Stimulated activated CD8-positive, alpha-beta memory T cell treated with anti-CD3 and anti-CD28 coated beads, Interleukin-4, amount 100 ng/mL, for 1 hour (primary cell): ENCODE measurements at places on chromosomes 6 and 20.

DNA sequence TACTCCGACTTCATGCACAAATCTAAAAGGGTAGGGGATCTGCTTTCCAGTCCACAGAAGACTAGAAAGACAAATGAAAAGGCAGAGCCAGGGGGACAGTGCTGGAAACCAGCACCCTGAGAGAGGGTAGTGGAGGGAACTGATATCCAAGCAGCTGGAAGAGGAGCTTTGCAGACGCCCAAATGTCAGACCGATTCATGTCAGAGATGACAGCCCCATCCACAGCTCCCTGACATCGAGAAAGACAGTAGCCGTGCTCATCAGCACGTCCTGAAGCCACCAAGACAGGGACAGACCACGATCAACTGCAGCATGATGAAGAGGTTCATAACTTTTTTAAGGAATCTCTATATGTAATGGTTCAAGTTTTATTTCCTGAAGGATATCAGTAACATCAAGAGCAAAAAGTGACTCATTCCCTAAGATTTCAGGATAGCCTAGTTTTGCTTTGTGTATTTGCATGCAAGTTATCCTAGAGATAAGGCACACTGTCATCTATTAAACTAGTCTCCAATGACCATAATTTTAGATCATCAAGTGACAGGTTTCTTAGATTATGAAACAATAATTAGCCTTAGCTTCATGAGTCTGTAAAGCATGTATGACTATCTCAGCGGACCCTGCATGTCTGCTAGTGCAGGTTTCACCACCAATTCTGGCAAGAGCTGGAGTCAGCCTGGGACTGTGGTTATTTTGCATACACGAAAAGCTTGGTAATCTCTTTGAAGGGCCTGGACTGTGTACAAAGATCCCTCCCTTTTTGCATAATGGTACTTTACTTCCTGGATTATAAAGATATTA is 43.0 kb downstream of the PRDM1 start:
- DNase-seq, result no peak

DNA sequence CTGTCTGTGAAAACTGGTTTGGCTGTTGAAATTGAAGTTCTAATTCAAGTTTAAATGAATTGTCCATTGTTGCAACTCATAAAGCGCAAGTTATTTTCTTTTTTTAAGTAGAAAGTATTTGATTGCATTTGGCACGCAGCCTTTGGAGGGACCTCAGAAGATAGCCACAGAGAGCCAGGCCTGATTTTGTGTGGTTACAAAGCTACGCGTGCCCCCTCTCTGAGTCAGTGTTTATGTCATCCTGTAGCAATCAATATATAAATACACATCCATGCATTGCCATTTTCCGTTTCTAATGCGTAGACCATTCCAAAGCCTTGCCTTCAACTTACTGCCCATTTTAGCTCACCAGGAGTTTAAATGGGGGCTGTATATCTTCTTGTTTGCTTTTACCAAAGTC is 173.2 kb downstream of the TMEM242 start:
- DNase-seq, result no peak

DNA sequence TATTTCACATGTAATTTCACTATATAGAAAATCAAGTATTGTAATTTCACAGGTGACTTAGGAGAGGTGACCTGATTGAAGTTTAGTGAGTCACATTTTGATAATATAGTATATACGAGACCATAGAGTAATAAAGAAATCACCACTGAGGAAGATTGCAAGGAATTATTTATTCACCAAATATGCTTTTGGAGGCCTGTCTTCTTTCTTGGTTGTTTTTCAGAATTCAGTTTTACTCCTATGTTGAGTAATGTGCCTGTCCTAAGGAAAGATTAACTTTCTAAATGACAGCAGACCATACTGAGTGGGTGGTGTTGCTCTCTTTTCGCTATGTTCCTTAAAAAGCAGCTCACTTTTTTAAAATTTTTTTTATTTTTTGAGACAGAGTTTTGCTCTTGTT is 87.5 kb upstream of the FOXO3 start:
- DNase-seq, result no peak

DNA sequence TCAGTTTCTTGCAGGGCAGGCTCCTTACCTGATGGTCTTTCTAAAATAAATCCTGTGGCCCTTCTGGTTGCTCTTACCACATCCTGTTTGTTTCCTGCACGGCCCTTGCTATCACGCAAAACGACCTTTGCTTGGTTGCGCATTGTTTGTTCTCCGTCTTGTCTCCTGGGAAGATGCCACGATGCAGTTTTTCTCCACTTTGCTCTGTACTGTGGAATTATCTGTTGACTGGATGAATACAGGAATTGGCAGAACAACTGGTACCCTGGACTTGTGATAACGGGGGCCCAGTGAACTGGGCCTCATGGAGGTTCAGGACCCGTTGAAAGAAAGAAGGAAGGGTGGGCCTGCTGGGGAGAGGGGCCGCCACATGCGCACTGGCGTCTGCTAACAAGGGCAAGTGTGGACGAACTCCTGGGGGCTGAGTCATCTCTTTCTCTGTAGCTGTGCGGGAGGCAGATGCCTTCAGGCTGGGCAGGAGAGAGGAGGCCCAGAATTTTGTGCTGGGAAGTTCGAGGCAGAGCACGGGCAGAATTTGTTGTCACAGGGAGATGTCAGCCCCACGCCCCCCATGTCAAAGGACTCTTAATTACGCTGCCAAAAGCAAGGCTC is 139.9 kb downstream of the BMP7 start:
- no peak for DNase-seq

DNA sequence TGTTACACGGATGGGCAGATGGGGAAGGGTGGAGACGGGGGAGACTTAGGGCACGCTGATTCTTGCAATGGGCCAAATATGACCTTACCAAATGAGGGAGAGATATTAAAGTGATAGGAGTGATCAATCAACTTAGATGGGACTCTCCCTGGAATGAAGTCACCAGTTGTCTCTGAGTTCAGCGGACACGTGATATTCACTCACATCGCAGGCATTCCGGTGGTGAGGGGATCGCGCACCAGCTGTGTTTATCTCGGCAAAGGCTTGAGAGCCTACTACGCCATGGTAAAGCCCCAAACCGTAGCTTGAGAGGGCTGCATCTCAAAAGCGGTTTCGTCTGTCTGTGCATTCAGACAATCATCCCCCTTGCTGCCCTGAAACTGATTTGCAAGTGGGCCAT is 5.5 kb downstream of the BMP7 start:
- DNase-seq, result no peak

DNA sequence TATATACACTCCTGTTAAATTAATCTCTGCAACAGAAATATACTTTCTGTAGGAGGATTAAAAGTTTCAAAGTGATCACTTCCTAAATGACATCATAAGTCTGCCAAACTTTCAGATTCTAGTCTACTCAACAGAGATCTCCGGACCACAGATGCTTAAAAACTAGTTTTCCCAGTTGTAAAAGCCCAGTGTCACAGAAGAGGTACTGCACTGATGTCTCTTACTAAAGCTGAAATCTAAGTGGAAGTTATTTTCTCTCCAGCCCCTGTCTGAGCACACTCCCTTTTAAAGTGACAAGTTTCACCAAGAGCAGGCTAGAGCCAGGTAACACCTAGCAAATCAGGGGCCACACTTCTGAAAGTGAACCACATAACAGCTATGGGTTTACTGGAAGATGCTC is 71.6 kb upstream of the DST start:
- DNase-seq, result no peak
